ENCODE measurements at places on chromosomes 5 and 9.

DNA sequence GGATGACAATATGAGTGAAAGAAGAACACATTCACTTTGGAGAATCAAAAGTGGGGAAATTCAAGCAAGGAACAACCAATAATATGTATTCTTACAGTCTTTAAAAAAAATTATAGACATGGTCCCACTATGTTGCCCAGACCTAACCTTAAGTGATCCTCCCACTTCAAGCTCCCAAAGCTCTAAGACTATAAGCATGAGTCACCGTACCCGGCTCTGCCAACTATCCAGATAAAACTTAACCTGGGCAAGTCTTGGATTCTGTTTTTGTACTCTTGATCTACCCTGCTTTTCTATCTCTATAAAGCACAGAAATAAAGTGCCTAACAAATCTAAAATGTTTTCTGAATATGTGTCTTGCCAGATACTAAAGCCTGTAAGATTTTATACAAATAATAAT lies 30.9 kb downstream of the CEMIP2 start:
- DNase-seq = no peak

- DNase-seq = no peak
These were observed 909 bp downstream of the NDFIP1 start for GRCh38 chr5:142109331-142110045.

DNA sequence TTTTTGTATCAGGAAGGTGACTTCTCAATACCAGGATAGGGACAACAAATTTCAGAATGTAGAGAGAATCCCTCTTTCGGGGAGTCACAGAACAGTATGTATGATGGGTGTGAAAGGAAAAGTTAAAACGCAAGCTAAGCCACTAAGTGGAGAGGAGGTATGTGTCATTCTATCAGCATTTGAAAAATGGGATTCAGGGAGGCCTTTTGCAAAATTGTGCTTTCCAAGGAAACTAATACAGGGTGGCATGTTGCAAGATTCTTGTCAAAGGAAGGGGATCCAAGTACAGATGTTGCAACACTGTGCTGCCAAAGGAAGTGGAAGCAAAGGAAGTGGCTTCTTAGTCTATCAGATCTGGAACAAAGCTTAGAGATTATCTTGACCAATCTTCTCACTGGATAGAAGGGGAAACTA lies 12.6 kb upstream of the TNIP1 start:
- no peak for DNase-seq

- DNase-seq = no peak
These were observed 290.6 kb downstream of the FER start for GRCh38 chr5:109038209-109038840.

- DNase-seq = no peak
These were observed 93.1 kb upstream of the DHFR start for GRCh38 chr5:80747922-80748321.

GRCh38 chr5:10602031-10602806 lies 38.3 kb downstream of the ANKRD33B start:
- no peak for DNase-seq

GRCh38 chr9:86733929-86734328 lies 213.4 kb downstream of the GAS1 start:
- no peak for DNase-seq

GRCh38 chr9:126507318-126508109 lies 106.2 kb upstream of the LMX1B start:
- DNase-seq = no peak

DNA sequence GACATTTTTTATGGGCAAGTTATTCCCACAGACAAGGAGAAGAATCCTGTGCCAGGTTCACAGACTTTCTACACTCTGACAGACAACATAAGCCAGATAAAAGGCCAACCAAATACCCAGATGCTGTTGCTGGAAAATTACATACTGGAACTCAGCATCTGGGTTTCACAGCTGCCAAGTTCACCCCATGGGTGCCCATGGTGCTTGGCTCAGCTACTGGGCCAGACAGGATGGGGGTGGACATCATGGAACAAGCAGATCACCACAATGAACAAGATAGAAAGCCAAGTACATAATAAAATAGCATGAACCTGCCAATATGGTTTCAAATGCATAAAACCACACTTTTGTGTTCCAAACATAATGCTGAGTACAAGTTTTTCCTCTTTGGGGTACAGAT lies 999.8 kb downstream of the NR2F1-AS1 start:
- no peak for DNase-seq

DNA sequence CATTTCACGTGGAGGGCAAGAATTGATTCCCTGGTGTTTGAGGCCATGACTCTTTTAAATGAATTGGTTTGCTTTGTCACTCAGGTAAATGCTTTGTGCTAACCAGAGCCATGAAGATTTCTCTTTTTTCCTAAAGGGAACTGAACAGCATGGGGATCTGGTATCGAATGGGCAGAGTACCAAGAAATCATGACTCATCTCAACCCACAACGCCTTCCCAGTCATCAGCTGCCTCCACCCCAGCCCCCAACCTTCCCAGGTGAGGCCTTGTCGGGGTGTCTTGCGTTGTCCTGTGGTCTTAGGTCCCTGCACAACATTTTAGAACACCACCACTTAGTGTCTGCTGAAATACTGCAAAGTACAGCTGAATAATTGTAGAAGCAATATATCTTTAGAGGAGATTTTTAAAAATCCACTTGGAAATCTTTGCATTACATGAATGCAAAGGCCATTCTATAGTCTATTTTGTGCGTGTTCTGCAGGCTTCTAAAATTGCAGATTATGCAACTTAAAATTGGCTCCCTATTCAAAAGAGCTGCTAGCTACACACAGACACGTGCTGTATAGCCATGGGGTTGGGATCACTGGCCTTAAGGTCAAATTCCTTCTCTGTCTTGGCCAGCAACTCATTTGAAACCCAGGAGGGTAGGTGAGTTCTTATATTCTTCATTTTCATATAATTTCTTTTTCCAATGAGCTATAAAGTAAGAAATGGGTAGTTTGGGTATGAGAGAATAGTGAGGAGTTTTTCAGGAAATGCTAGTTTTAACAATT lies 69.0 kb downstream of the MVB12B start:
- no peak for DNase-seq

GRCh38 chr9:29233193-29233592 lies 1659.9 kb upstream of the C9orf72 start:
- no peak for DNase-seq

DNA sequence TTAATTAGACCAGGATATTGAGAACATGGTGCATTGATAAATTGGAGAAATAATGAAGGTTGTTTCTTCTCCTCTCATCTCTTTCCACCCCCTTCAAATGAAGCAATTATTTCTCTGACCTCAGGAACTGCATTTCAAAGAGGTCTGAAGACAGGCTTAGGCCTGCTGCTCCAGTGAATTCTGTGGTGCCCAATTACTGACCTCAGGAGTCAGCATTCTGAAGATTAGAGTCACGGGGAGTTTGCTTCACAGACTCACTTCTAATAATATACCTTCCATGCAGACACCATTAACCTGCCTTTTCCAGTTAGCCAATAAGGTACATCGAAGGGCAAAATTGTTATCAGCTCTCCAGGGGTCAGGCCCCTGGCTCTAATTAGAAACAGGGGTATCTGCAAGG lies 270.9 kb downstream of the GAS1 start:
- DNase-seq = no peak

DNA sequence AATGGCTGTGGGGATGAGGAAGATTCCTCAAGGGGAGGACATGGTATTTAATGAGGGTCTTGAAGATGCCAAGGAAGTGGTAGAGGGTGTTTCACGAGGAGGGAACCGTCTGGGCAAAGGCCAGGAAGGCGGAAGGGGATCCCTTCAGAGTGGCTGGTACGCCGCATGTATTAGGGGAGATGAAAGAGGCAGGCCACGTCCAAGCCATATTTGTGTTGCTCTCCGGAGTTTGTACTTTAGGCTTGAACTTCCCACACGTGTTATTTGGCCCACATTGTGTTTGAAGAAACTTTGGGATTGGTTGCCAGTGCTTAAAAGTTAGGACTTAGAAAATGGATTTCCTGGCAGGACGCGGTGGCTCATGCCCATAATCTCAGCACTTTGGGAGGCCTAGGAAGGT lies 1.2 kb downstream of the FXN start:
- no peak for DNase-seq

DNA sequence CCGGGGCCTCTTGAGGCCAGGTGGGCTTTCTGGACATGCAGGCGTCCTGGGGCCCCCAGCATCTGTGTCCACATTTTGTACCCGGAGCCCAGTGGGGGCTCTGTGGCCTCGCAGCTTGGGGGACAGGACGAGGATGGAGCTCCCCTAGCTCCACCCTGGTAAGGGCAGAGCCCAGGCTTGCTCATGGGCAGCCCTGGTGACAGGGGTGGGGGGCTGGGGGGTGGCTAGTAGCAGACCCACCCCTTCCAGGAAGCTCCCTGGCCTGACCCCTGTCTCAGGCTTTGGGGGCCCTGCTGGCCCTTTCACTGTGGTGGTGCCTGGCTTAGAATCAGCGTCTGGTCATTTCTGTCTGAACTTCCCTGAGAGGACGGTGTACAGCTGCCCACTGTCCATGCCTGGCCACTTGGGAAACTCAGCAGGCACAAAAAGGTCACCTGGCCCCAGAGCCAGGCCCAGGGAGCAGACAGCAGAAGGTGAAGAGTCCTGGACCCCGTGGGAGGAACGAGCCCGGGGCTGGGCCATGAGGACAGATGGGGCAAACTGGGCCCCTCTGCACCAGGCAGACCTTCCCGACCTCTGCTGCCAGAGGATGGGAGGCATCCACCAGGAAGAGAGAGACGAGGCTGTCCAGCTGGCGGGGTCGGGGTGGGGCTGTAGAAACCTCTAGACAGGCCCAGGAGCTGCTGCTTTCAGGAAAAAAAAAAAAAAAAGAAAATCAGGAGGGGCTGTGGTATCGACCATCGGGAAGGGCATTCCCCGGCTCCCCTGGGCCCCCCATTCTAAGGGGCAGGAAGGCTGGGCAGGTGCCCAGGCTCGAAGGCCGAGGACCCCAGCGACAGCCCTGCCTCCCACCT lies 52.8 kb downstream of the EXD3 start:
- DNase-seq = no peak

GRCh38 chr5:3034449-3034848 lies 283.0 kb upstream of the IRX2 start:
- DNase-seq = no peak

GRCh38 chr5:144710637-144711036 lies 540.0 kb downstream of the KCTD16 start:
- no peak for DNase-seq

- DNase-seq = no peak
These were observed 248.6 kb upstream of the EFNA5 start for GRCh38 chr5:107919361-107919760.

DNA sequence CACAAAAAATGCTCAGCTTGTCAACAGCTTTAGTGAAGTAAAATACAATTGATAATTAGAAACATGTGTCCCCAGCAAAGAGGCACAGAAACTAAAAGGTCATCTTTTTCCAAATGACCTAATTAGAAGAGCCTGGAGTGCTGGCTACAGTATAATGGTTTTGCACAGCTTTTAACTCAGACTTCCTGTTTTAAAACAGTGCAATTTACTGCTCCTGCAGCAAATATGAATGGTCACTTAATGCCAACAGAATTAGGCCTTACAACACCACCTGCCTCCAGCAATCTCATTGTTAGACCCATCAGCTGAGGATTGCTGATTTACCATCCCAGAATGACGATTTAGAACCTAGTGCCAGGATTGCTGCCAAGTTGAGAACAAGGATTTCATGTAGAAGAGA lies 239.3 kb downstream of the CETN3 start:
- DNase-seq = no peak

DNA sequence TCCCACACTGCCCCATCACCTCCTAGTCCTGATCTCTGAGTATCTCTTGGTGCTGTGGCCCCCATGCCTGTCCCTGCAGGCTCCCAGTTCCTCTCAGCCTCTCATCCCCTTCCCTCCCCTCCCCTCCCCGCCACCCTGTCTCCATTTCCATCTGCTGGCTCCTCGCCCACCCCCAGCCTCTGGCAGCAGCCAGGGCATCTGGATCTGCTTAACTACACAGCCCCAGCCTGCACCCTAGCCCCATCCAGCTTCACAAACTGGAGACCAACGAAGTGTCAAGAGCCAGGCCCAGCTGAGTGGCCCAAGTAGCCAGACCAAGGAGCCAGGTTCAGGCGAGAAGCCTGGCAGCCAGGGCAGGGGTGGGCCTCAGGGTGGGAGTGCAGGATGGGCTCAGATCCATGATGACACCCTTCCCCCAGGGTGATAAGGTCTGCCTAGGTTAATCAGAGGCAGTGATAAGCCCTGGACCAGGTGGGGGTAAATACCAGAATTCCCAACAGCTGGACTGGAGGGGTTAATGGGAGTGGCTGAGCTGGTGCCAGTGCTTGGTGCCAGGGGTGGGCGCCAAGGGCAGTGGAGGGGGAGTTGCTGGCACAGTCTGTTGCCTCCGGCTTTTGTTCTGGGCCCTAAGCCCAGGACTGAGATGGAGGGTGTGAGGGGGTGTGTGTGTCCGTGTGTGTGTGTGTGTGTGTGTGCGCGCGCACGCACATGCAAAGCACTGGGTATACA lies 2.5 kb downstream of the IL11RA start:
- DNase-seq = no peak

DNA sequence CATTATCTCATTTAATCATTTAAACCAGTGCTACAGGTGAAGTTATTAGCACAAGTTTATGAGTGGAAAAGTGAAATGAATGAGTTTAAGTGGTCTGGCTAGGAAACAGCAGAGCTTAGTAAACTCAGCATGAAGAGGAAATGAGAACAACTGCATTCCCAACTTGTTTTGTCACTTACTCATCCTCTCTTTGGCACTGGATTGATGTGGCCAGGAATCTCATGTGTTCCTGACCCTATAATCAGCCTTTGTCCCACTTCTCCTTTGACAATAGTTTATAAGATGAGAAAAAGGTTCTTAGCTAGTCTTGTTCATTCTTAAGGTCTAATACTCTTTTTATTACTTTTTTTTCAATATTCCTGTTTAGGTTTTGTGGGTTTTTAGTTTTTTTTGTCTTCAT lies 559.2 kb upstream of the TLE4 start:
- DNase-seq = no peak

- no peak for DNase-seq
These were observed 392.0 kb downstream of the GADD45G start for GRCh38 chr9:89996773-89997172.

DNA sequence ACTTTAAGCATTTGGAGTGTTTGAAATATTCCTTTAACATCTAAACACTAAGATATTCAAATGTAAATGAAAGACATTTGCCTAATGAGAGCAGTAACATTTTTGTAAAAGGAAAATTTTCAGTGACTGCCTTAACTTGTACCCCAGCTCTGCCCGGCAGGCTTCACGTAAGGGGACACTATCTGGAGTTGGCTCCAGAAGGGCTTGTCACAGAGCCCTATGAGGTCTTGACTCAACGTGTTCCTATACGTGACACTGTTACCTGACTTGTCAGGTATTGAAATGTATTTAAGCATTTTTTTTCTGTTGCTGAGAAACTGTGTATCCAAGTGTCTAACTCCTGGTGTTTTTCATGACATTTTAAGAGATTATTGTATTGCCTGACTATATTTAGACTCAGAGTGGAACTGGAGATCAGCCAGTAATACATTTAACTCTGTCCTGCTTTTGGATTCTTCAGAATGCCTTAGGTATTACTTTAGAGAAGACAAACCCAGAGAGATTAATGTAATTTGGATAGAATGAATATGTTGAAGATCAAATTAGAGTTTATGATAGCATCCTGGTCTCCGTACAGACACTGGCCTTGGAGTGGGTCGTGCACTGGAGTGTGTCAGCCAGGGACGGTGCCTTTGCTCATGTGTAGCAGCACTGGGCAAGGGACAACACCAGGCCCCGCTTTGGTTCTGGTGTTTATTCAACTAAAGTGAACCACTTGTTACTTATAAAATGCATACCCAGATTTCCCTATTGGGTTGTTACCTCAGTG lies 34.6 kb upstream of the PHF2 start:
- no peak for DNase-seq
